ENCODE measurements at places on chromosomes 3 and 15.

GRCh38 chr3:57752307-57752706 is 3.8 kb upstream of the SLMAP start:
- DNase-seq, result no peak

DNA sequence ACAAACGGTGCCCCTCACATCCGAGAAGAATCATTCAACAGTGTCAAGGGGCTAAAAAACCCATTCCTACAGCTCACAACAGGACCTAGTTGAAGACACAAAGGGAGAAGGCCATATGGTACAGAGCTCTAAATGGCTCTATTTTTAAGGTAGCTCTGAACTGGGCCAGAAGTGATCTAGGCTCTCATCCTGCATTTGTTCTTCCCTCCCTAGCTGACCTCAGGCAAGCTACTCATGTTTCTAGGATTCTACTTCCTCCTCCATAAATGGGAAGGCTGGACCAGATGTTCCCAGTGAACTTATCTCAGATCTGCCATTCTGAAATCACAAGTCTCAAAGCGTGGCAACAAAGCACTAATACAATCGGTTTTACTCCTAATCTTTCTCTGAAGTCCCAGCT is 62.3 kb downstream of the CPNE4 start:
- DNase-seq, result no peak

GRCh38 chr3:125175295-125176078 is 37.1 kb downstream of the SLC12A8 start:
- no peak for DNase-seq

DNA sequence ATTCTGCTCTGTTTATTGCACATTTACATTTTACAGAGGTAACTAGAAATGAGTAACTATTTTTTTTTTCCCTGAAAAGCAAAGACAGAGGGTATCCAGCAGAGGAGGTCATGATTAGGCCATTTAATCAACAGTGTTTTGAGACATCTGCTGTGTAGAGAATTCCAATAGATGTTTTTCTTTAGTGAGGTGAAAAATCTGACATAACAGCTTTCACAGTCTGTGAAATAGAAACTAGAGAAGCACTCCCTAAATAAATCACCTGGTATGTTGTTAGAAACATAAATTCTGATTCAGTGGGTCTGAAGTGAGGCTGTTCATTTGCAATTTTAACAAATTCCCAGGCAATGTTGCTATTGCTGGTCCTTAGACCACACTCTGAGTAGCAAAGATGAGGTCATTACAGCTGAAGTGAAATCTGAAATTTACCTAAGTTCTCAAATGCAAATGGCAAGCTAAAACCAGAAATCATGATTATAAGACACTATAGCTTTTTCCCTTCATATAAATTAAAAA is 329.2 kb upstream of the LRRC3B start:
- DNase-seq, result no peak

DNA sequence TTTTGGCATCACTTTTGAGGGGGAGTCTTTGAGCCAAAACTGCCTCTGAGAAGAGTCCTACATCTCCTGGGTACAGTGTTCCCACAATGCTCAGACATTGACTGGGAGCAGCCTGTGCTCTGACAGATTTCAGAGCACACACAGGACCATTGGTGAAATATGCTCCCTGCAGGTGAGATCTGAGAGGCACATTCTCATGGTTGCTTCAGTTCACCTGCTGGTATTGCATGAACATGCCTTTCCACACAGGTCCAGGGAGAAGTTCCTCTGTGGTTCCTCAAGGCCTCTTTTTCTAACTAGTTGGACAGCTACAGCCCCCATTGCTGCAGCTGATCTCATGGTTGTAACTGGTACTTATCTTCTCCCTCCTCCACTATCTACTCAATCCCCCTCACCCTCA is 37.0 kb downstream of the FOXL2 start:
- DNase-seq, result no peak

DNA sequence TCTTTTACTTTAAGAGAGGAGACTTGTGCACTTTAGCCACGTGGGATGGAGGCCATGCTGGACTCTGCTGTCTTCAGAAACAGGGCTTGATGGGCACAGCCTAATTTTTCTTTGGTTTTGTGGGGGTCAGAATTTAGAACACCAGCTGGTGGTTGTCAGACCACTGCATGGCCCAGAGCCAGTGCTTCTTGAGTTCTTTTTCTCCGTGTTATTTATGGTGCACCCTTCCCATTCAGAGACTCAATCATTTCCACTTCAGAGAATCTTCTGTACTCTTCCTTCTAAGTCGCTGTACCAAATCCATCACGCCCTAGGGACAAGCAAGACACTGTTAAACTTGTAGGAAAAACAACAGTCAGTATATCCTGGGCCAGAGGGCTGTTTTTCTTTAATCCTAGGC is 20.1 kb downstream of the PRR23A start:
- no peak for DNase-seq

GRCh38 chr3:34008836-34009809 is 210.7 kb downstream of the PDCD6IP start:
- no peak for DNase-seq

DNA sequence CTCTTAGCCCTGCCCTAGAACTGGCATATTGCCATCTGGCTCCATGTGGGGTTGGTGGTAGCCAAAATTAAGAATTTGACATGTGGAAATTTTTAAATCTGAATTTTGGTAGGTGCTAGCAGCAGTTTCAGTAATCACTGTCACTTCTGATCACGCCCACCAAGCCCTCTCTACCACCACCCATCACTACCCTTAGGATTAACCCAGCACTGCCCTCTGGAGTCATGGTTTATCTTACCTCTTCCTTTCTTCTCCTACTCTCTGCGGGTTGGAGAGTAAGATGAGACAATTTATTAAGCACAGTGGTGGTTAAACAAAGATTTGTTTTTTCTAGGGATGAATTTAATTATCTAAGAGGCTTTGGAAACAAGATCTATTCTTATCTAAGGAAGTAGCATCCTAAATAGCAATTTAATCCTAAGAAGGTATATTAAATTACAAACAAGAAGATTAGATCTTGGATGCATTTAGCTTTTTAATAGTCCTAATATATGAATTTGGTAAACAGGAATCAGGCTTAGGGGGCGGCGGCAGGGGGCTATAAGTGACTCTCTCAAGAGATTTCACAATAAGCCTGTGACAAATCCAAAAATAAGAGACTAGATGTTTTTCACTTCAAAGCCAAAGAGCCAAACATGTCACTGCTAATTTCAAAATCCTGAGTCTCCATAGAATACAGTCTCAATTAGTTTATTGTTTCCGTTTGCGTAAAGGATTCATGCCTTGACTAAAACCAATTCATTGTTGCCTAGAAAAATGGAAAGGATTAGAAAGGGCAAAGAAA is 498.4 kb upstream of the UBE2E2 start:
- no peak for DNase-seq

DNA sequence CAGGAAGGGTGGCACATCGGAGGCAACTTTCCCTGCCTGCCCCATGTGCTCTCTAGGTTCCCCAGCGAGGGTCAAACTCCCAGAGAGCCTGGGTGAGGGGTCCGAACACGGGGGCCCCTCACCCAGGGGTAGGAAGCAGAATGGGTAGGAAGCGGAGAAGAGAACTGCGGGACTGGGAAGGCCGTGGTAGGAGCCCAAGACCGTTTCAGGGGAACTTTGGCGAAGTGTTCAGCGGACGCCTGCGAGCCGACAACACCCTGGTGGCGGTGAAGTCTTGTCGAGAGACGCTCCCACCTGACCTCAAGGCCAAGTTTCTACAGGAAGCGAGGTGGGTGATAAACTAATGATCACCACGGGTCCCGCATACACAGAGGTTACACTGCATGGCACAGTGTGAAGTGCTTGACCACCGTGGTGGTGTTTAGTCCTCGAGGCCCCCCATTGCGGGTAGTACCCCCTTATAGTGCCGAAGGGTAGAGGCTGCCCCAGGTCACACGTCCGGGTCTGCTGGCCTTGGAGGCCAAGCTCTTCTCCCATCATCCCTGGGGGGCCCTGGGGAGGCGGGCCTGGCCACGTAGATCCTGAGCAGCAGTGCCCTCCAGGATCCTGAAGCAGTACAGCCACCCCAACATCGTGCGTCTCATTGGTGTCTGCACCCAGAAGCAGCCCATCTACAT is 8.3 kb downstream of the FES start:
- DNase-seq, result no peak

DNA sequence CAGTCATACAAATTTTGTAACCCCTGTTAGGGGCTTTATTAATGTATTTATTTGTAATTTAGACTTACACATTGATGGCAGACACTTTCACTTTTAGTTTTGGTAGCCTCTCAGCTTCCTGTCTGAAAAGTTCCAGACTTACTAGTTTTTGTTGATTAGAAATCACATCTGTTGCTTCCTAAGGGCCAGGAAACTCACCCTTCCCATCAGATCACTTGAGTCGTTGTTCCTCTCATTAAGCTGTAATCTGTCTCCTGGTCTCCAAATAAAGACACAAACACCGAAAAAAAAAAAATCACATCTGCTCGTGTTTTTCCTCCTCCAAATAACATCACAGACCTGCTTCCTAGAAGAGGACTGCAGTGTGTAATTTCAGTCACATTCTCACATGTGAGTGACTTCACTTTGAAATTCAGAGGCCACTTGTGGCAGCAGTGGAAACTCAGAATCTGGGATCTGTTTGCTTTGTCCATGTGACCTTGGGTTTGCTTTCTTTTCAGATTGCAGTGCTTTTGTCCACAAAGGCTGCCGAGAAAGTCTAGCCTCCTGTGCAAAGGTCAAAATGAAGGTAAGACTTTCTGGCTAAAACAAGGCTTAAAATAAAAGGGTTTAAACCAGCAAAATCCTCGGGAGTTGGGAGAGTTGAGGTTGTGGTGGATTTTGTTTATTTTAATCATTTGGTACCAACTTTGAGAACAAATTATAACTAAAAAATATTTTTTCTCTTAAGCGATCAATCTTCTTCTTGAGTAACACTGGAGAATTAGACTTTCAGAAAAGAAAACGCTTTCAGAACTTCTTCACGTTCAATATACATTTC is 87.0 kb downstream of the KLHL25 start:
- DNase-seq, result no peak

- DNase-seq, result no peak
Measured at GRCh38 chr3:143525408-143525807, 322.9 kb downstream of the SLC9A9 start.

GRCh38 chr3:159413319-159413718 is 575.3 kb upstream of the IL12A start:
- no peak for DNase-seq
